Hepatocyte (in vitro differentiated cells): ENCODE measurements at places on chromosomes 2 and 18.

GRCh38 chr18:56207989-56208388, 430.4 kb downstream of the TXNL1 start:
- no peak for DNase-seq

- DNase-seq = no peak
Observed at GRCh38 chr2:27081984-27082772, 3.8 kb downstream of the EMILIN1 start.

DNA sequence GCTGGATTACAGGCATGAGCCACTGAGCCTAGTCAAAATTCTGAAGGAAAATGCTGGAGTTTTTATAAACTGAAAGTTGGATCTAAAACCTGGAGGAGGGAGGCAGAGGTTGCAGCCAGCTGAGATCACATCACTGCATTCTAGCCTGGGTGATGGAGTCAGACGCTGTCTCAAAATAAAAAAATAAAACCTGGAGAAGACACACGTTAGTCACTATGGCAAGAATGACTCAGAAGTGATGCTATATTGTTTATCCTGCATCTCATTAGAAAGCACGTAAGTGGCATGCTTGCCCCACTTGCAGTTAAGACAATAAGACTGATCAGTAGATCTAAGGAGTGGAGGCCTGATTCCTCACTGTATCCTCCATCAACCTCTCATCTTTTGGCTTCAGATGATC, 106.6 kb upstream of the STON1 start:
- no peak for DNase-seq

DNA sequence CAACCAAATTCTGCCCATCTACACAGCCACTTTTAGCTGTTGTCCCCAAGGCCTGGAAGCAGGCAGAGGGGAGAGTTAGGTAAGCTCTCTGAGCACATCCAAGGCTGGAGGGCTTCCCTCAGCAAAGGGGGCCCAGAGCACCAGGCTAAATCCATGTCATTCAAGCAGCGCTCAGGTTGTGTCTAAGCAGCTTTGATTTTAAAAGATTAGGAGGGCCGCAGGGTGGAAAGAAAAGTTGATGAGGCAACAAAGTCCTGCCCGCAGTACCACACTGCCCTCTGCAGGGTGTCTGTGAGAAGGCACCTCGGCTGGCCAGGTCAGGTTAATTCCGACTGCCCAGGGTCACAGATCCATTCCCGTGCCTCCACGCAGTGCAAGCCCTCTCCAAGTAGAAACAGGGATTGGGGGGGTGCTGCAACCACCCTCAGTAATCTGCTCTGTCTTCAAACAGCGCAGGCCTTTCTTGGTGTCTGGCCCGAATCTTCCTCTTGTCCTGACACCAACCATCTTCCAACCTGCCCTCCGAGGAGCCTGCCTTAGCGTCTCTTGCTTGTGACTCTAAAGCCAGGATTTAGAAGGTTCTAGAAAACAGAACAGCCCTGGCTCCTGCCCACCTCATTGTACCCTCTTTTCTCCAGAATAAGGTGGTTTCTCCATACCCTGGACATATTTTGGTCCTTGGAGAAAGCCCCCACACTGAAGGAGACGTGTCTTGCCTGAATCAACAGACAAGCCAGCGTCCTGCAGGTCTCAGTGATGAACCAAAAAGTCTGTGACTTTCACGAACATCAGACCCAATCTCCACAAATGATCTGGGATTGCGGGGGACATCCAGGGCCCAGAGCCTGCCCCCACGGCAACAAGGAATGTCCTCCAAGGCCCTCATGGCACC, 289.2 kb downstream of the TNS1 start:
- DNase-seq = peak; percentile 84

DNA sequence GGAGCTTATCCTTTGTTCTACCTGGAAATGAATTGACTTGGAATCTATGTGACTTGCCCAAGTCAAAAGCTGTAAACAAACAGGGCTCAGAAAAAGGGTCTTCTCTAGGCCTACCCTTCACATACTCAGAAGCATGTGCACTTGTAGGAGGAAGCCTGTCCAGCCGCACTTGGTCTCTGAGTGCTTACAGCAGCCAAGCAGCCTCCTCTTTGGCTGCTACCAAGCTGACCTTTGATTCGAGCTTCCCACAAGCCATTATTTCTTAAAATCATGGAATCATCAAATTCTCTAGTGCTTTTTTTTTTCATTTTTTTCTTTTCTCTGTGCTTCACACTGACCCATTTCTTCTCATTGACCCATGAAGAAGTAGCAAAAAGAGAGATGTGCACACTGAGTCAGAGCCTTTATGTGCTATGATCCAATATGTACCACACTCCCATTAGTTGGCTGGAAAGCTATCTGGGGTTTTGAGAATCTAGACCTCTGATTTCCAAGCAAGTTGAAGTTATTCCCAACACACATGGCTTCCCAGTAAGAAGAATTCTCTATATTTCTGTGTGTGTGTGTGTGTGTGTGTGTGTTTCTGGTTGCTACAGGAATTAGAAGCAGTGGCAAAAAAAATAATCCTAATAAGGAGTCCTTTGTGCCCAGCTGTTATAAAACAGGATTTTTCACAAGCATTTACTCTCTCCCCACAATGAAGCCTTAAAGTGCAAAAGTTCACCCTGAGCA, 550.3 kb upstream of the TNP1 start:
- DNase-seq = no peak

- DNase-seq = no peak
Observed at GRCh38 chr2:65919550-65920188, 487.3 kb upstream of the SPRED2 start.
